ENCODE measurements at places on chromosomes 1 and 21.

GRCh38 chr1:23960291-23961020 lies 828 bp downstream of the PNRC2 start:
- DNase-seq: no peak

DNA sequence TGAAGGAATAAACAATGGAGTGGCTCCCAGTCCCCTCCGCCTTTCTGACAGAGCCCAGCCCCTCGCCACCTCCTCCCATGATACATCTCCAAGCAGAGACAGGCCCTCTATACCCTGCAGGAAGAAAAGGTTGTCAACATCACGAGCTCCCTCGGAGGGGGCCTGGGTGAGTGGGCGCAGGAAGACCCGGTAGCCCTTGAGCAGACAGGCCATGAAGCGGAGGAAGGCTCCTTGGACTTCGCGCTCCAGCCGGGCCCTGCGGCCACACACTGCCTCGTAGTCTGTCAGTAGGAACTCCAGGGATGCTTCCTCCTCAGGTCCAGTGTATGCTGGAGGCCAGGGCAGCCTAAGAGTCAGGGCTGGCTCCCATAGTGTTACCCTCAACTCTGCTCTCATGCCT lies 7.0 kb downstream of the DENND4B start:
- no peak for DNase-seq

DNA sequence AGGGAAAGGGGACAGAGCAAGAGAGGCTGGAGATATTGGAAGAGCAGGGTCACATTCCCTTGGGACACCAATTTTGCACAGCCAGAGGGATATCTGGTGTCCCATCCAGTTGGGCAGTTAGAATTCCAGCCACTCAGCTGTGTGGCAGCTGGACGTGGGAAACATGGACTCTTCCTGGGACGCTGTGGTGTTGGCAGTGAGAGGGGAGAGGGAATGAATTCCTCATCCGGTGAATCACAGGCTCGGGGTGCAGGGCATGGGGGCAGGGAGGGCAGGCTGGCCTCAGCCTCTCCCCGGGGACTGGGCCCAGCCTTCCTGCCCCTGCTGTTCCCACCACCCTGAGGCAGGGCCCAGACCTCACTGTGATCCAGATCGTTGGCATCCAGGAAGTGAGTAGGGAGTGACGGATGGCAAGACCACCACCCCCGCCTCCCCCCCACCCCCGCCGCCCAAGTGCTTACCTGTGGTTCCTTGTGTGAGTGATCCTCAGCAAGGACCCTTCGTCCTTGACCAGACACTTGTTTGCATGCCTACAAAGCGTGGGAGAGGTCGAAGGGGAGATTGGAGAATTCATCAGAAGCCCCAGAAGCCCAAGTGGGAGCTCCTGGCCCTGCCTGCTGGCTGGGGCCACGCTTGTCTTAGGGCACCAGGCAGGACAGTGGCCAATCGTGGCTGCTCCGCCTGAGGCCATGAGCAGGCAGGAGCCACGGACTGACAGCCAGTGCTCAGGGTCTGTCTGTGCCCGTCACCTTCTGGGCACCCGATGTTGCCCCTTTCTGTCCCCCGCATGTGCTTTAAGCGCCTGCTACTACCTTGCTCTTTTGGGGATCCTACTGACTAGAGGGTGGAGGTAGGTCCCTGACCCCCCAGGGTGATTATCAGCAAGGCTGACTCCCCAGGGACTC lies 8.7 kb downstream of the WNT3A start:
- no peak for DNase-seq

DNA sequence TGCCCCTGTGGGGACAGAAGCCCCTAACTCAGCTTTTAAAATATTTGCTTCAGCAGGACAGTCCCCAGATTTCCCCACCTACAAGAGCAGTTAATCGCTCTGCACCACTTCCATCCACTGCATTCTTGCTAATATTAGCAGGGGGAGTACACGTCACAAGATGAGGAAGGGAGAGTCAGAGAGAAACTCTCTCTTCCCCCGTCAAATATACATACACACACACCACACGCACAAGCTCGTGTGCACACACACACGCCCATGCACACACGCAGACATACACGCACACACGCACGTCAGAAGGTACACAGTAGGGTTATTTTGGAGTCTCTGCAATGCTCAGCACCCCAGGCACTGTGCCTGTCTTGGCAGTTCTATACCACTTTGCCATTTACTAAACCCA lies 2.1 kb downstream of the CLCA1 start:
- no peak for DNase-seq

DNA sequence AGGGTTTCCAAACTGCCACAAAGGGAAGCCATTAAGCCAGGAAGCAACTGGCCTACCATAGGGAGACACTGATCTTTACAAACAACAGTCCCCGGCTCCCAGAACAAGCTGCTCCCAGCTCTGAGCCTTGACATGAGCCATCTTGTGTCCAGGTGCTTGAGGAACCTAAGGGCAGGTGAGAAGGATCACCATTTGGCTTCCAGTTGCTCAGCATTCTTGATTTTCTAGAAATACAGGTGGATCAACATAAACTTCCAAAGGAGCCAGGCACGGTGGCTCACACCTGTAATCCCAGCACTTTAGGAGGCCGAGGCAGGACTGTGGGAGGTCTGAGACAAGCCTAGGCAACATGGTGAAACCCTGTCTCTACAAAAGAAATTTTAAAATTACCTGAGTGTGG lies 21.6 kb downstream of the ZBTB17 start:
- no peak for DNase-seq
